ENCODE measurements at places on chromosomes 7 and 10.

- no peak for DNase-seq
Observed at GRCh38 chr7:71860572-71860971, 551.6 kb downstream of the CALN1 start.

DNA sequence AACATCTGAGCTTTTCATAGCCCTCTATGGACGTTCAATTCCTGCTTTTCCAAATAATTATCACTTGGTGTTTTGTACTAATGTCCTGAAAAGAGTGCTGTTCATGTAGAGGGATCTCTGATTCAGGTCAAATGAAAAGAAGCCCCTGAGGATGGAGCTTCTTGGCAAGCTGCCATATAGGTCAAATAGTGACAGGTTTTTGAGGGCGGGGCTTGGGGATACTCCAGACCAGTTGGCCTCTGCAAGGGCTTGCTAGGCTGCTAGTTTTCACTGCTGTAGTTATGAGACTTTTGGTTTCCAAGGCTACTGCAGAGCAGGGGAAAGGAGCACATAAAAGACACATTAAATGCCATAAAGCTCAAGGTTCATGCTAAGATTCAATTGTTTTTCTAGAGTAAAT lies 257.2 kb upstream of the CACNA2D1 start:
- DNase-seq, result no peak

- DNase-seq, result peak; percentile 56
Observed at GRCh38 chr7:85023066-85023712, 163.7 kb downstream of the SEMA3D start.

- DNase-seq, result no peak
Observed at GRCh38 chr10:107717046-107717445, 552.5 kb upstream of the SORCS1 start.

DNA sequence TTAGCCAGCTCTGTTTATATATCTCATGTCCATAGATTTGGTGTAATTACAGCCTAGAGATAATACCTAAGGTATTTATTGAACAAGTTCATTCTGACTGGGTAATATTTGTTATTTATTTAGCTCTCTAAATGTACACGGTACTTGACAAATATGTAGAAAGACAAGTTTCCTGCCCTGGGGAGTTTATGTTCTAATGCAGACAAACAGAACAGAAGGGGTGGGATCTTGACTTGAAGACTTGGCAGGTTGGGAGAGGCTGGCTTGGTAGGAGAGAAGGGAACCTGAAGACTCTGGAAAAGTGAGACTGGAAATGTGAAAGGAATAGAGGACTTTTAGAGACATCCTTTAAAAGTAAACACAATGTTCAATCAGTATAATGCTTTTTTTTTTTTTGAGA lies 97.7 kb upstream of the CDK6 start:
- DNase-seq, result no peak

- DNase-seq, result no peak
Observed at GRCh38 chr7:134530460-134530859, 3.1 kb downstream of the AKR1B10 start.

DNA sequence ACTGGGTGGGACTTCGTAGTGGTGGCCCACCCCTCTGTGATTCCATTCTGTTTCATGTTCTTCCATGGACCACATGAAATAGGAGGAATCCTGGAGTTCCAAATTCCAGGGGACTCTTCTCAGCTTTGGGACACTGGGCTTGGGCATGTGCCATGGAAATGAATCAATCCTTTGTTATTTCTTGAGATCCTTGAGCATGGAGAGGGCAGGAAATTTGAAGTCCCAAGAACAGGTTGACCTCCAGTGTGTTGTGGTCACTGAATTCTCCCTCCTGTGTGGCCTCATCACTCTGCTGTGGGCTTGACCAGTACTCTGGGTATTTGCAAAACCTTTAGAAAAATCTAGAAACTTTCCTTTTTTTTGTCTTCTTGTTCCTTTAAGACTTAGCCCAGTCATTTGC lies 22.7 kb downstream of the TACR2 start:
- no peak for DNase-seq

- DNase-seq, result no peak
Observed at GRCh38 chr10:79048639-79049550, 19.9 kb upstream of the ZMIZ1 start.

DNA sequence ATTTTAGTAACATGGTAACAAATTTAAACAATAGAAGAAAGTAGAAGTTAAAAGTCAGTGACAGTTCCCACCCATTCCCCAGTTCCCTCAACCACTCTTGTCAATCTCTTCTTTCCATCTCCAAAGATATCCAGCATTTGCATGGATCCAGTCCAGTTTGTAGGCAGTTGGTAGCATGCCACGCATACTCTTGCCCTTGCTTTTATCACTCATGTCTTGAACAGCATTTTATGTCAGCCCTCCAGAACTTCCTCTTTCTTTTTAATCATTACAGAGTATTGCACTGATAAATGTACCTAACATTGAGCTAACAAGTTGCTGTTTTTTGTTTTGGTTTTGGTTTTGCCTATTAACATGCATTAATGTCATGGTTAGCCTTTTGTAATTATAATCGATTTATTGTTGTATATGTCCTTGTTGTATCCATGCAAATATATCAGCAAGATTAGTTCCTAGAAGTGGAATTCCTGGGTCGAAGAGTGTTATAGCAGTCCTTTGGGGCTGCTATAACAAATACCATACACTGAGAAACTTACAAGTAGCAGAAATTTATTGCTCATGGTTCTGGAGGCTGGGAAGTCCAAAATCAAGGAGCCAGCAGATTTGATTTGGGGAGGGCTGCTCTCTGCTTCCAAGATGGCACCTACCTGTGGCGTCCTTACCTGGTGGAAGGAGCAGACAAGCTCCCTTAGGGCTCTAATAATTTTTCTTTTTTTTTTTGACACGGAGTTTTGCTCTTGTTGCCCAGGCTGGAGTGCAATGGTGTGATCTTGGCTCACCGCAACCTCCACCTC lies 25.7 kb downstream of the CHST3 start:
- DNase-seq, result no peak

DNA sequence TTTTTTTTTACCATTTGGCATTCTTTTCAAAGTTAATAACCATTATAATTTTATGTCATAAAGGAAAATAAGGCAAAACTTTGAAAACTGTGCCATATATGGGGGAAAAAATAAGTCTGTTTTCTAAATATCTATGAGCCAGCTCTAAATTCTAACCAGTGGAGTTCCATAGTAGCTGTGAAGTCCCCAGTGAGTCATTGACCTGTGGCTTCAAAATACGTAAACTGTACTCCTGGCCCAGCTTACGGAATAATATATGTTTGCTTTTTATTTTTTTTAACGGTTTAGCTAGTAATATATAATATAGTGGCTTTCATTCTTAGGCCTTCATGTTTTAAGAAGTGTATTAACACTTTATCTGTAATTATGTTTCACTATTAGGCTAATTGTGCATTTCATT lies 20.5 kb downstream of the ZRANB1 start:
- peak; percentile 13 for DNase-seq

DNA sequence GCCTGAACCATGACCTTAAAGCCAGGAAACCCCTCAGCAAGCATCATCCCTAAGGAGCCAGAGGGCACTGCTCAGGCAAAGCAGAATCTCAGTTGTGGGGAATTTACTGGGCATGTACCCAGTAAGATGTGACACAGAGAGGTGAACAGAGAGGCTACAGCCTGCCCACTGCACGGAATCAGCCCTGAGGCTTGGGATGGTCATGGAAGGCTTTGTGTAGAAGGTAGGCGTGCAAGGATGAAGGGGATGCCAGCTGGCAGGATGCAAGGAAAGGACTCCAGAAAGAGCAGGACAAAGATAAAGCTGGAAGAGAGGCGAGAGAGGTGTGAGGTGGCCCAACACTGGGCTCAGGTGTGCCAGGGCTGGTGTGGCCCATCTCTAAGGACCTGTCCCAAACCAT lies 2.4 kb upstream of the AIFM2 start:
- DNase-seq, result no peak

GRCh38 chr7:46486256-46487206 lies 565.5 kb upstream of the IGFBP3 start:
- peak; percentile 90 for DNase-seq

DNA sequence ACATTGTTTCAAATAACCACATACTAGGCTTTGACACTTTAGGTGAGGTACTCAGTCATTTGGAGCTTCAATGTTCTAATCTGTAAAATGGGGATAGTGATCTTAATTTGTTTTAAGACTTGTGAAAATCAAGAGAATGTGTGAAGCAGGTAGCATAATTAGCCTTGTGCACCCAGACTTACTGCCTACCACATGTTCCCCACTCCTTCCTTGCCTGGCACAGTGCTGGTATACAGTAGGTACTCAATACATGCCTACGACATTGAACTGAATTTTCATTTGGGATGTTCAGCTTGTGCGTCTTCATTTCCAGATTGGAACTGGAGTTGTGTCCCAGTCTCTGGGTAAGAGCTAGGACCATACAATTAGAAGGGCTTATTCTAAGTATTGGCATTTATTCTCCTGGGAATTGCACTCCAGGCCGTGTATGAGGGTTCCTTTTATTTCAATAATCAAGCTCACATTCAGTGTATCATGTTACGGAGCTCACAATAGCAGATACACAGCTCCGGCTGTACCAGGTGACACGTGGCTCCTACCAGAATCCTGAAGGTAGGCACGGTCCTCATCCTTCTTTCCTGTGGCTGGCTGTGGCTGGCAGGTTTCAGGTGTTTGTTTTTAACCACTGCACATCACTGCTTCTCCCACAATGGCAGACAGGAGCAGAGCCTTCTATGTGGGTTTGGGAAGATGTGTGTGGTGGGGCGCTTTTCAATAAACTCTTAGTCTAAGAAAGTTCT lies 109.4 kb upstream of the PDCD4 start:
- DNase-seq, result no peak

- no peak for DNase-seq
Observed at GRCh38 chr10:107647462-107647861, 483.0 kb upstream of the SORCS1 start.

DNA sequence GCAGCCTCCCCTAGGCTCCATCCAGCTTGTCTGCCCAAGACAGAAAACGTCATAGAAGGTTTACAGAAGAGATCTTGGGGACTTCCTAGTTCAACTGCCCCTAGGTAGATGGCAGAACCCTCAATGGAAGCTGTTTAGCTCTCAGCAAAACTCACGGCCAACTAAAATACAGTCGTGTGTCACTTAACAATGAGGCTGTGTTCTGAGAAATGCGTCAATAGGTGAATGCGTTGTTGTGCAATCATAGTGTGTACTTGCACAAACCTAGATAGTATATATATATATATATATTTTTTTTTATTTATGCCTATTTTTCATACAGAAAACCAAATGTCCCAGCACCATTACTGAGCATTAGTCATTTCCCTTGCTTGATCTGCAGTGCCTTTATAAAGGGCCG lies 100.4 kb upstream of the SH2B2 start:
- no peak for DNase-seq

DNA sequence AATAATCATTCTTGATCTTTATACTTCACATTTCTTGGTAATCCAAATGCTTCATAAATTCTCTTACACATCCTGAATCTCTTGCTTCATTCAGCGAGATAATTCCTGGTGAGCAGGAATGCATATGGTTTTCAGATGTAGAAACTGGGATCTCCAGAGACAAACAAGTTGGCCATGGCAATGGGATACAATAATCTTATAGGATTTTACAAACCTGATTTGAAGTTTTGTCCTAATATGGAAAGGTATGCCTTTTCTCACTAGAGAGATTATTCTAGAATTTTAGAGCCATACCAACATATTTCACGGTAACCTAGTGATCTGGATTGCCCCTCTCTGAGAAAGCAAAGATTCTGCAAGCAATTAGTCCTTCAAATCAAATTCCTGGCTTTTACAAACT lies 13.1 kb upstream of the TRDMT1 start:
- DNase-seq, result peak; percentile 87

DNA sequence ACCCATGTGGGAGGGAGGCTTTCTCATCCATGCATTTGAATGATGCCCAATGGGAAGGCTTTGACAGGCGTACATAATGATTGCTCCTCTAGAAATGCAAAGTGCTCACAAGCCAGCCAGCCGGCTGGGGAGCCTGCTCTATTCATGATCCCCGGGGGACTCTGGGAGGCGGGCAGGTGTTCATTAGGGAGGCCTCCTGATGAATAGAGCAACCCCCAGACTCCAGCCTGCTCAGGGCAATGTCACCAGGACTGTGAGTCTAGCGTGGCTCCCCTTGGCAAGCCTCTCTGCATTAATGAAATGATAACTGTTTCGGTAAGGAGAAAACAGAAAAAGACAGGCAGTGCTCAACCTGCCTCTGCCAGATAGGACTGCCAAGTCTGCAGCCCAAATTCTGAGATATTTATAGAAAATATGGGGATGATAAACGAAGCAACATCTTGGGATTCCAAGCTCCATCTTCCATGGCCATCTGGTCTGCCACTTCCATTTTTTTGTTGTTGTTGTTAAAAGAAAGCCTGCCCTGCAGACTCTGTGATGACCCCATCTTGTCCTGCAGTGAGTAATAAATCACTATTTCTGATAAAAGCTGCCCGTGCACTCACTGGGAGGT lies 236.4 kb downstream of the PRPF18 start:
- no peak for DNase-seq

DNA sequence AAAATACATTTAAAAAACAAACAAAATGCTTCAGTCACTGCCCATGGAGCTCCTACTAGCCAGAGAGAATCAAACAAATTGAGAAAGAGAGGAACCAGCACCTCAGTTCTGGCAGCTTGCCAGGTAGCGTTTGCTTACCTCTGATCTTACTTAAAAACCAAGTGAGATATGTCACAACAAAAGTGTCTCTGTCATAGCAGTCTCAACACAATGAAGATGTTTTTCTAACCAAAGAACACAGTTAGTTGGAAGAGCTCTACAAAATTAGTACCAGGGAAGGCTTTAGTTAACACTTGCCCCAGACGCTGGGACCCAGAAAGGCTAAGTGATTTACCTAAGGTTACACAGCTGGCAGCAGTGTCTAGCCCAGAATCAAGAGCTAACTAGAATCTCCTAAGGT lies 3.4 kb downstream of the DOCK4 start:
- no peak for DNase-seq

- DNase-seq, result peak; percentile 81
Observed at GRCh38 chr7:93117852-93118530, at the start of gene SAMD9. SAMD9 (minus strand) TSS chr7:93117979; CDS start chr7:93106097, 11,882 bp downstream.

- DNase-seq, result no peak
Observed at GRCh38 chr10:129511758-129512157, 44.7 kb downstream of the MGMT start.

DNA sequence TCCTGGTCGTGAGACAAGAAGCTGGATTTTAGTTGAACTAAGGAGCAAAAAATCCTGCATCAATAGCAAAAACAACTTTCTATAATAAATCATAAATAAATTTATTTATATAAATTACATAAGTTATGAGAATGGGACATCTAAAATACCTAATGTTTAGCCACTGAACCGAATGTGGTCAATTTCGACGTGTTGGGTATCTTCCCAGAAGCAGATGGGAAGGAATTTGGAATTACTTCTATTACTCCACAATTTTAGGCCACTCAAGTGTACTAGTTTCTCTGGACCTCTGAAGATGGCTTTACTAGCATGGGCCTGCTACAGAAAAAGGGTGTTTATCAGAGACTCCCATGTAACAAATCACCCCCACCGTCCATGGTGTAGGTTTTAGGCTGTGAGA lies 172.0 kb downstream of the PRPF18 start:
- no peak for DNase-seq

- DNase-seq, result no peak
Observed at GRCh38 chr10:104081998-104082397, 3.7 kb downstream of the COL17A1 start.
